Breast epithelium (tissue), 4 donors: ENCODE measurements at places on chromosomes 3 and 15. TPM values are rescaled to one million over a fixed set of nuclear protein-coding genes. Genes with fewer than 3 reads are reported as not detected.
A peak's percentile ranks its signal among the peaks of the same experiment; 100 is the strongest.

The TMC3 gene
- 1.6 TPM for total RNA-seq

The SPSB4 gene
- 1.3 TPM for total RNA-seq

The IMPG2 gene
- 0.15 TPM for total RNA-seq

The SLC51B gene
- total RNA-seq, result not detected

The LYZL4 gene
- not detected for total RNA-seq

DNA sequence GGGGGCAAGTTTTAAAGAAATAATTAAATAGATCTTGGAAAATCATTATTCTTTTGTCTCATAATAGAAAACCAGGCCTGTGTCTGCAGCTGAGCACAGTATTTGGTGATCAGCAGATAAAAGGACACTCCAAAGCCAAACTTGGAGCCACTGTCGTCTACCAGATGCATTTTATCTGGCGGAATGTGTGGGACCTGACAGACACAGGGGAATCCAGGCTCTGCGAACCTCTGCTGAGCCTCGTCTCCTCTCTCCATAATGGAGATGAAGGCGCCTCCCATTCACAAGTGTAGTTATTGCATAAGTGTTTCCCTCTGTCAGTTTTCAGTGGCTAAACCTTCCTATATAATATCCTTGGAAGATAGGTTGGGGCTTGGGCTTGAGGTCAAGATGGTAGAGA is 42.1 kb downstream of the EEFSEC start:
- no peak for DNase-seq

DNA sequence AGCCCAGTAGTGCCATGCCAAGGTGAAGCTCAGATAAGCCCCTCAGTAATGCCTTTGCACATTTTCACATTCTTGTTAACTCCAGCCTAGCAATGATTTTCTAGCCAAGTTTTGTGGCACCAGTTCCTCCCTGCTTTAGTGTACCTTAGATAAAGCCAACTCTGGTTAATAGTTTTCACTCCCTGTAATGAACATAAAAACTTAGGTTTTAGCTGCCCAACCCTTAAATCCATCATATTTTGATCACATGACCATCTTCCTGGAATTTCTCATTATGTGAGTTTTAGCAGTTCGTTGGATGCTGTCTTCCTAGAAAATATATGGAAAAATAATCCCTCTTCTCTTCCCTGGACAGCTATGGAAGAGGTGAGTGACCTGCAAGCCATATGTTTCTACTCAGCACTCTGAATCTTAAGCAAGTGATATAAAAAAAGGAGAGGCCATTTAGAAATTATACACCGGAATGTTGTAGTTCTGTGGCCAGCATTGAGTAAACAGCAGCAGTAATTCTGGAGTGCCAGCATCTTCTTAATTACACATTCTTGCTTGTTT is 62.2 kb upstream of the P2RY1 start:
- no peak for DNase-seq

GRCh38 chr3:54121414-54122323 is 683 bp upstream of the CACNA2D3 start:
- no peak for DNase-seq

GRCh38 chr3:65559643-65560042 is 479.1 kb downstream of the MAGI1 start:
- no peak for DNase-seq

DNA sequence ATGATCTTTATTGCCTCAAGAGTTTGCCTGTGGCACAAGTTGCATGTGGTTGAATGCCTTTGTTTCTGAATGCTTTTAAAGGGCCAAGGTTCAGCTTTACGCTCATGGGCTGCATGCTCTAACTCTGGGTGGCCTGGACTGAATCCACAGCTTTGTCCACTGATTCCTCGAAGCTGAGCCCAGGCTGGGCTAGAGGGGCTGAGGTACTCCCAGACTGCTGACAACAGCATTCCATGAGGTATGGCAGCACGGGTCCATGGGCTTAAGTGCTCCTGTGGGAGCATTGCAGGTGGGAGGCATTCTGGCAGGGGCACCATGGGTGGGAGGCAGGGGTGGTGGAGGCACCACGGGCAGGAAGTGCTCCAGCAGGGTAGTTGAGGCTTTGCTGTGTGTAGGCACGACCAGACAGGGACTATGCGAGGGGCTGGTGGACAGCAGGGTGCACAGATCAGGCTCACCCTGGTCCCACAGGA is 61.6 kb downstream of the GLCE start:
- DNase-seq, result no peak

DNA sequence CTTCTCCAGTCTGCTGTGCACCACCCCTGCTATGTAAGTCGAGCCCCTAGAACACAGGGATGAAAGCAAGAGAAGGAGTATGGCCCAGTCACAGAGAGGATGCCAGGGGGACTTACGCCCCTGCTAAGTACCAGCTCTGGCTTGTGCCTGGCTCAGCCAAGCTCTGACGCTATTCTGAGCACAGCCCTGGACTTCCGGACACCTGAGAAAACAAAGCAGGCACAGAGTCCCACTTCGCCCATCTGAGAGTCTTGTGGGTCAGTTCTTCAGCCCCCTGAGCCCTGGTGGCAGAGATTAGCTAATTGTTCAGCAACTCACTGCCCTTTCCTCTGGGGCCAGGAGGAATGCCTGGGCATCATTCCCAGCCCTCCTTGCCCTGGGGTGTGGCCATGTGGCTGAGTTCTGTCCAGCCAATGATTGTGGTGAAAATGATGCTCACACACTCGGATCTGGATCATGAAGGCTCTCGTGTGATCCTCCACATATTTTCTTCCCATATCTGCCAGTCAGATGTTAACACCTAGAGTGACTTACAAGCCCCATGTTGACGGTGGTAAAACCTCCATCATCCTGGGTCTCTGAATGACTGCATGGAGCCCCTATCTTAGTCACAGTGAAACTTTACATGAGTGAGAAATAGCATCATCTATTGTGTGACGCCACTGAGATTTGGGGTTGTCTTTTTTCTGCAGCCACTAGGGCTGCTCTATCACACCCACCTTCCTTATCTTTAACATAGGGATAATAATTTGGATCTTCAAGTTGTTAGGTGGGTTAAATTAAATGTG is 105.7 kb downstream of the TPRA1 start:
- DNase-seq, result no peak

- DNase-seq, result peak; percentile 67
Measured at GRCh38 chr15:79380755-79381497, 51.2 kb upstream of the MINAR1 start.

DNA sequence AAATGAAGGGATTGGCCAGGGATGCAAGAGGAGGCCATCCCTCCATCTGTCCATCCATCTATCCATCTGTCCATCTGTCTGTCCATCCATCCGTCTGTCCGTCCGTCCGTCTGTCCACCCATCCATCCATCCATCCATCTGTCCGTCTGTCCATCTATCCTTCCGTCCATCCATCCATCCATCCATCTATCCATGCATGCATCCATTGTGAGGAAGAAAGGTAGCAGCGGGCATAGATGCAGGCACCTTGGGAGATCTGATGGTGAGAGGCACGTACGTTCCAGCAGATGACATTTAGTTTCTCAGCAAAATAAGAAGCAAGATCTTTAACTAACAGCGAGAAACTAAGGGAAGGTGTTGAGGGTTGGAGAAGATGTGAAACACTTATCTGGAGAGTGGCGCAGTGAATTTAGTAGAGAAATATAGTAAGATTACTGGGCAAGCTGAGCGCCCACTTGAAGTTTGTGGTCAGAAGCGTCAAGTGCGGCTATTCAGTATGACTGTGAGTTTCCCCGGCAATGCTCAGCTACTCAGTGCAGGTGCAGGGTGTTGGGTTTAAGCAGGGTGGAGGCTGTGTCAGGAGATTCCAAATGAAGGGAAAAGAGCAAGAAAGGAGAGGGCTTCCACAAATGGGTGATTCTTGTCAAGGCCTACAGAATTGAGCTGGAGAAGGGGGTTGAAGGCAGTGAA is 22.4 kb upstream of the SRP14 start:
- DNase-seq, result no peak

DNA sequence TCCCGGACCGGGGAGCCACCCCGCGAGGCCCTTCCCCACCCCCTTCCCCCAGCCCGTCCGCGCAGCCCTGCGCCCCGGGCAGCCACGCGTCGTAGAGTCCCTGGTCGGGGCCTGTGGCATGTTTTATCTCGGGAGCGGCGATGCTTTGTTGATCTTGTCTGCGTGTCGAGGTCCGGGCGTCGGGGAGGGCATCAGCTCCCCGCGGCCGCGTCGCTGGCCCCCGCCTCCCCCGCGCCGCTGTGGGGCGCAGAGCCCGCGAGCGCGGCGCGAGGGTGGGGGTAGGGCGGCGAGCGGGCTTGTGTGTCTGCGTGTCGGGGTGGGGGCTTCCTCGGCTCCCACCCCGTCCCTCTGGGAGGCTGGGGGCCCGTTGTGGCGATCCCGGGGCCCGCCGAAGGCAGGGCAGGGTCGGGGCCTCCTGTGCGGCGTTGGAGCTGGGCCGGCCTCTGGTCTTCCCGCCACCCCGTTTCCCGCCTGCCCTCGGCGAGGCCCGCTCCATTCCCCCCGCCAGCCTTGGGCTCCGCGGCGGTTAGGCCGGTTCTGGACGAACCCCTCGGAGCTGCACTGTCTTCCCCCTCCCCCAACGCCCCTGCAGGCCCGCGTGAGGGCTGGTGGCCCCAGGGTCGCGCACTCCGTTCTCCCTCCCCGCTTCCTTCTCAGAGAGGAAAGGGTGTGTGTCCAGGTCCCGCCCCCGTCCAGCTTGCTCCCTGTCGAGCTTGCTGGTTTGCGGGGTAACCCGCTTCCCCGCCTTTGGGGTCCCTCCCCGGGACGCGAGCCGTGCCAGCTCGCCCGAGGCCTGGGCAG is 695 bp downstream of the GMPS start:
- peak; percentile 34 for DNase-seq

DNA sequence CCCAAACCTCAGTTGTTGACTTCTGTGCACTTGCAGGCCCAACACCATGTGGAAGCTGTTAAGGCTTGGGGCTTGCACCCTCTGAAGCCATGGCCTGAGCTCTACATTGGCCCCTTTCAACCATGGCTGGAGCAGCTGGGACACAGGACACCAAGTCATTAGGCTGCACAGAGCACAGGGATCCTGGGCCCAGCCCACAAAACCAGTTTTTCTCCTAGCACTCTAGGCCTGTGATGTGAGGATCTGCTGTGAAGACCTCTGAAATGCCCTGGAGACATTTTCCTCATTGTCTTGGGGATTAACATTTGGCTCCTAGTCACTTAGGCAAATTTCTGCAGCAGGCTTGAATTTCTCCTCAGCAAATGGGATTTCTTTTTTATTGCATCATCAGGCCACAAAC is 1255.7 kb downstream of the ZPLD1 start:
- no peak for DNase-seq

DNA sequence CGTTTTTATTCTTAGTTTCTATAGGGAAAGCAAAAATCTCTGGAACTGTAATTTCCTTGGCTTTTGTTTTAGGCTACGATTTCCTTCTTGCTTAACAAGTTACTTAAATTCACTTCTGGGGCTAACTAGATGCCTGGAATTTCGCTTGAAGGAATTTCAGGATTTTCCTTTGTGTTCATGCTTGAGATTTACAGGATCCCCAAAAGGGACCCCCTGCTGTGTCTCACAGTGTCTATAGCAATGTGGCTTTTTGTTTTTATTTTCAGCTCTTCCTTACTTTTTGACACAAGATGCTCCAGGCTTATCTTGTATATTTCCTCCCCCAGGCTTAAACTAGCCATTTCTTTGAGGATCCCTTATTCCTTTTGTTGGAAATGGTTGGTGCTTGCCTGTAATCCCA is 95.5 kb upstream of the DPPA4 start:
- no peak for DNase-seq
